8988T (cell line): ENCODE measurements at places on chromosomes 13 and 19.
A peak's percentile ranks its signal among the peaks of the same experiment; 100 is the strongest.

DNA sequence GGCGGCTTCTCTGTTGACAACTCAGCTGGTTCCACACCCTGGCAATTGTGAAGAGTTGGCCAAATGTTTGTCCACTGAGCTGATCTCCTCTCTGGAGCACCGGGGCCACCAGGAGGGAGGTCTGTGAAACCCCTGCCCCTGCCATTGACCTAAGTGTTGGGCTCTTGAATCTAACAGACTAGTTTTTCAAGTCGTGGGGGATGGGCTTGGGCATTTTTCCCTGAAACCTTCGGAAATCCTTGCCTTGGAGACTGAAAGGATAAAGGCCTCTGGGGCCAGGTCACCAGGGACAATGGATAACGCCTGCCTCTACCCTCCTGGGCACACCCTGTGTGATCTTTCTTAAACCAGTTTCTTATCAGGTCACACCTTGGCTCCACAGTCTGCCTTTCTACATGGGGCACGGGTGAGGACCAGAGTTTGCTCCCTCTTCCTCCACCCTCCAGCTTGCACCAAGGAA is 881 bp downstream of the GEMIN7 start:
- DNase-seq = no peak

DNA sequence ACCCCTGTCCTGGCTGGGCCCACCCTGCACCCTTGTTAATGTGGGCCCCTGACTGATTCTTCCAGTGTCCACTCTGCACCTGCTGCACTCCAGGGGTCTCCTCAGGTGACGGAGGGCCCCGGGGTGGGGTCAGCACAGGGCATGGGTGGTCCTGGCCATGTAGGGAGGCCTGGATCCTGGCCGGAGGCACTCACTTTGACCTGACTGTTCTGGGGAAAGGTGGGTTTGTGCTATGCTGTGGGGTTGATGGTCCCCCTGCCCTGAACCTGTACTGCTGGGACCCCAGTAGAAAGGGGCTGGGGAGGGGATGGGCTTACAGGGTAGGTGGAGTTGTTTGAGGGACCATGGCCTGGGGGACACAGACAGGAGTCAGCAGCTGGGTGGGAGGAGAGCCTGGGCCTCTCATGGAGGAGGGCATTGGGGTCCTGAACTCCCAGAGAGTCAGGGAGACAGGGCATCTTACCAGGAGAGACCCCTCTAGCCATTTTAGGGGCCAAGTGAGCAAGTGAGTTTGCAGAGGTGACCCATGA is 25.8 kb upstream of the CEACAM1 start:
- DNase-seq = no peak

- no peak for DNase-seq
Observed at GRCh38 chr13:47475441-47475948, 525.6 kb downstream of the SUCLA2 start.

GRCh38 chr19:7605490-7606222 is 10.0 kb downstream of the CAMSAP3 start:
- DNase-seq = no peak

DNA sequence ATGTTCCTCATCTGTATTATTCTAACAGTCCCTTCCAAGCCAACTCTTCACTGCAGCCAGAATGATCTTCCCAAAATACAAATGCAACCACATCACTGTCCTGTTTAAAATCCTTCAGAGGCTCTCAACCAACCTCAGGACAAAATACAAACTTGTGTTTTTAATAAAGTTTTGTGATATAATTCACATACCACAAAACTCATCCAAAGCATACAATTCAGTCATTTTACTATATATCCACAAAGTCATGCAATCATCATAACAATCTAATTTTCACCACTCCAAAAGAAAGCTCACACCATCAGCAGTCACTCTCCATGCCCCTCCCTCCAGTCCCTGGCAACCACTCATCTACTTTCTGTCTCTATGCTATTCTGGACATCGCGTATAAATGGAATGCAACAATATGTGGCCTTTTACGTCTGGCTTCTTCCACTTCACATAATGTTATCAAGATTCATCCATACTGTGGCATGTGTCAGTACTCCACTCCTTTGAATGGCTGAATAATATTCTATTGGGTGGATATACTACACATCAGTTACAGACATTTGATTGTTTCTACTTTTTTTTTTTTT is 81.7 kb upstream of the DOCK9 start:
- no peak for DNase-seq

DNA sequence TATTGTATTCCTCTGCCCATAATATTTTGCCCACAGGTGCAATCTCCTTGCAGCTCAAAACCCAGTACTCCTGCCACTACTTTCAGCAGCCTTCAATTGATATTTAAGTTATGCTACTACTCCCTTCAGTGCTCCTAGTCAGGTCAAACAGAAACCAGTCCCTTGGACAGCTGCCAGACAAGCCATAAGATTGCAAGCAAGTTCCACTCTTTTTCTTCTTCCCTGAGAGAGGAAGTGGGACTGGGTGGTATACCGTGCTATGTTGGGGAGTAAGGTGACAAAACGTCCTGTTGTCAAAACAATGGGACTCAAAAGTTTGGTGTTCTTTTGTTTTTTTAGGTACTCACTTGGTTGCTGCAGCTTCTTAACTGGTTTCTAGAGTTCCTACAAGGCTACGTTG is 63.1 kb upstream of the FRY start:
- DNase-seq = no peak

DNA sequence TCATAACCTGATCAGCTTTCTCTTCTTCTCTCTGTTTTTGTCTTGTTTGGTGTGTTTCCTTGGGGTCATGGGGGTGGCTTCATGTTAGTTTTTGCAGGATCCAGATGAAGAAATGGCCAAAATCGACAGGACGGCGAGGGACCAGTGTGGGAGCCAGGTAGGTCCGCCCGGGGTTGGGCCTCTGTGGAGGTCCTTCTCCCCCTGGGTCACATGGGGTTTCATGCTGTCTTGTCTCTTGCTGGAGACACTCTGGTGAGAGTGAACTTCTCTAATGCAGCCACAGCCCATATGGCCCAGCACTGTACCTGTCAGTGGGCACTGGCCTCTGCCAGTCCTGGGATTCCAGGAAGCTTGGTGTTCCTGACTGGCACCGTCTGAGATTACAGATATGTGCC is 1.1 kb downstream of the CCNE1 start:
- no peak for DNase-seq

GRCh38 chr19:49889687-49890348 is 6.9 kb downstream of the IL4I1 start:
- no peak for DNase-seq

DNA sequence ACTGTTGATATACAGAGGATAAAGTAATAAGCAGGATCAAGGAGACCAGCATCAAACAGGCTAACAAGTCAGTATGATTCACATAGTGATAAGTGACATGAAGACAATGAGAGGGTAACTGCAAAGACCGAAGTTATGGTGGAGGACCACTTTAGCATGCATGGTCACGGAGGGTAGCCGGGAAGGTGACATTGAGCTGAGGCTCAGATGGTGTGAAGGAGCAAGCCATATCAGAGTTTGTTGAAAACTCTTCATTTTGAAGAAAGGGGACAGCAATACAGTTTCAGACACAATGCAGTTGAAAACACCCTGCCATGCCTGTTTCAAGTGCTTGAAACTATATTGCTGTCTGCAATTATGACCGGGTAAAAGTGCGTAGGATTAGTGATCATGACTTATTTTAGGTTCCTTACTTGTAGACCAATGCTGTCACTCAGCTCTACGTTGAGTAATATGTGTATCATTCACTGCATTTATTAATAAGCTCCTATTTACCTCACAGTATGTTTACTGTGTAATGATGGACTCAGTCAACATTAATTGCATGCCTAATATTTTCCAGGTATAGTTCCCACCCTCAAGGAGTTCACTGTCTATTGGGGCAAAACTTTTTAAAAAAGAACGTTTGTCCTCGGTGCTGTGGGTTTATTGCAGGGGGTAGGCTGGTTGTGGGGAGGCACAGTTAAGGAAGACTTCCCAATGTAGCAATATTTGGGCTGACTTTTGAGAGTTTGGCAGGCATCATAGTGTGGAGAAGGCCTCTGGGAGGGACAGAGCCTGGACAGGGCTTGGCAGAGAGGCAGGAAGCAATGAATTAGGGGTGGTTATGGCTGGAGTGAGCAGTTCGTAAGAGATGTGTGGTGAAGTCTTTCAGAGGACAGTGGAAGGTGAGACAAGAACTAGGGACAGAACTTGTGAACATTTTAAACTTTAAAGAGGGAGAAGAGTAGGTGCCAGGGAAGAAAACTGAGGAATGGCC is 3.2 kb downstream of the UBAC2 start:
- DNase-seq = no peak

GRCh38 chr19:4441994-4442818 is 15.4 kb downstream of the UBXN6 start:
- no peak for DNase-seq

- DNase-seq = no peak
Observed at GRCh38 chr19:3554254-3555083, 2.9 kb downstream of the MFSD12 start.

DNA sequence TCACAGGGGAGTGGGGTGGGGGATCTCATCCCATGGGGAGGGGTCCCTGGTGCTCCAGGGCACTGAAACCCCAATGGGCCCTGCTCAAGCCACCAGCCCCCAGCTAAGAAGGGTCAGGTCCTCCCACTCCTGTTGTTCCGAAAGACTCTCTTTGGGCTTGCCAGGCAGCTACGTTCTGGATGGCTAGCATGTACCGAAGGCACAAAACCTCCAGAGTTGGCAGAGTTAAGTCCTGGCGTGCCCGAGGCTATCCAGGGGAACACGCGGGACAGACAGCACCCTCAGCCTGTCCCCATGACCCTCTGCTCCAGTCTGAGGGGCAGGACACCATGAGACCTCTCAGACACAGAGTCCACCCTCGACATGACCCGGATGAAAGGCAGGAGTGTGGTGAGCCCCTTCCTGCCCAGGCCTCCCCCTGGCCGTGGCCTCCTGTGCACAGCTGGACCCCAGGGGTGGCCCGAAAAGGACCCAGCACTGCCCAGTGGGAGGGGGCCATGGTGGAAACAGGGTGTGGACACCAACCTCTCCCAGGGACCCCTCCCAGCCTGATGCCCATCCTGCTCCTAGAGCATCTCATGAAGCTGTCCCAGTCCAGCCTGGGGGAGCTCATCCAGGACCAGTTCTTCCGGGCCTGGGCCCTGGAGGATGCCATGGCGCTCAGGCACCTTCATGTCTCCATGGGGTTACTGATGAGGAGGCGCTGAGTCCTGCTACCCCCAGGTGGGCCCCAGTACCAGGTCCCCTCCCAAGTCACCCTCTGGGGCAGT is 53.0 kb upstream of the TPM4 start:
- no peak for DNase-seq

GRCh38 chr13:74747186-74747955 is 613.2 kb upstream of the KLF12 start:
- no peak for DNase-seq

DNA sequence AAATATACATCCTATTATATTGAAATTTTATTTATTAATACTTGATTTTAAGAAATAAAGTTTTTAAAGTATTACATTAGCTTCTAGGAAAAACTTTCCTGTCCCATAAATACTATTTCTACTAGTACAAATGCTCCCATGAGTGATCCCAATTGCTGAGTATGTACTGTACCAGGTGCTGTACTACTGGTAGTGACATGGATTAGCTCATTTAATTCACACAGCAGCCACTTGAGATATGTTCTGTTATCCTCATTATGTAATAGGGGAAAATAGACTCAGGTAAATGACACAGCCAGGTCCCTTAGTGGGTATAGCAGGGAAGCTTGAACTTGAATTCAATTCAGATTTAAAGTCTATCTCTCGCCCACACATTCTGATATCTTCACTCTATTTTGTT is 363.1 kb downstream of the FGF14 start:
- DNase-seq = no peak

DNA sequence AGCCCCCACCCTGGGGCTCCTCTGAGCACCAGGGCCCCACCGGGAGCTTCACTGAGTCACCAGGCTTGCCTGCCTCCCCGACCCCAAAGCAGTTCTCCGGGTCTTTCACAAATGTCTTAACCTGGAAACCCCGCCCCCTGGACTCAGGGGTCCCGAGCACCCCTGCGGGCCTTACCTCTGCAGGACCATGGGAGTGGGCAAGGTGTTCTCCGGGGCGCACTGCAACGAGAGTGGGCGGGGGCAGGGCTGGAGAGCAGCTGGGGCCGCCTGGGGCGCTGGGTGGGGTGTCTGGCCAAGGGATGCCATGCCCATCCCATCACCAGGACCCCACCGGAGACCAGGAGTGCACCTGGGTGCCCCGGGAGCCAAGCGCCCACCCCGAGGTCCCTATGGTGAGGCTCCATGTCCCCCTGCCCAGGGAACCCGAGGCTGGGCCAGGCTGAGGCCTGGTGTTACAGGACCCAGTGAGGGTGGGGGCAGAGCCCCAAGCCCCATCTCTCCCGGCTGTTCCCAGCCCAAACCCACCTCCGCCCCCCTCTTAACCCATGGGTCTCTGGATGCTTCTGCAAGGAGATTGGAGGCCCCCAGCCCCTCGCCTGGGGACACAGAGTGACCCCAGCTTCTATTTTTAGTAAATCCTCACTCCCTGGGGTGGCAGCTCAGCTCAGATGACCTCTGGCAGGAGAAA is 10.9 kb downstream of the MKNK2 start:
- peak; percentile 23 for DNase-seq

DNA sequence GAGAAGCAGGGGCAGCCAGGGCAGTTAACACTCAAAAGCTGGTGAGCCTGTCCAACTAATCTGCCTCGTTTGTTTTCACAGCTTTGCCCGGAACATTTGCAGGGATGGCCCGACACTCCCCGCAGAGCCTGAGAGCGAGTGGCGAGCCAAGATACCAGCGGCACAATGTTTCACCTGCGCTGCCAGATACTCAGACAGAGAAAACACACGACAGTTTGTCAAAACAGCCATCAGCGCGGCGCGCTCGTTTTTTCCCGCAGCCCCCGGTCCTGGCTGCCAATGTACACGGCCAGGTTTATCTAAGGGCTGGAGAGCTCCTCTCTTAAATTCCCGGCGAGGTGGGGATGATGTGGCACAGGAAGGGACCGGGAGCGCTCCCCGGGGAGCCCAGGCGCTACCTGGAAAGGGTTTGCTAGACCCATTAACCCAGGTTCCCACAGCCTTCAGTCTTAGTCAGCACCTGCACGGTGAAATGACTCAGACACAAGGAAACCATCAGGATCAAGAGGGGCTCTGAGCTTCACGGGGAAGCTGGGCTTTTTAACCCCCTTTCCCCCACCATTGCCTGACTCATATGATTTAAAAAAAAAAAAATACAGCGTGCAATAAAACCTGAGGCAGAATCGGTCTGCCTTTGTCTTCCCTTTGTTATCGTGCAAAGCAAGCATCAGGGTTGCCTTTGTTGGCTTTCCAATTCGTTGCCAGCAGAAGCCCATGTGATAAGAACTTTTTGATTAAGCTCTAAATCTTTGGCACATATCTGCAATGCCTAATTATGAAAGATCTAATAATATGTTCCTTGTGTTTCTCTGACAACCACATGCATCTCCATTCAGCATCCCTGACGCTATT is 186.2 kb downstream of the EFNB2 start:
- no peak for DNase-seq

- no peak for DNase-seq
Observed at GRCh38 chr13:90233933-90234672, 1113.4 kb upstream of the MIR17HG start.
